ENCODE measurements at places on chromosomes 6 and 20. TPM values are rescaled to one million over a fixed set of nuclear protein-coding genes. Genes with fewer than 3 reads are reported as not detected.

Gene SEMG1
- not detected for polyA plus RNA-seq

Gene DDX43
- 0.21 TPM for polyA plus RNA-seq

Gene EMILIN3
- 0.17 TPM for polyA plus RNA-seq

Gene TM9SF4
- 75.6 TPM for polyA plus RNA-seq

Gene POPDC3
- polyA plus RNA-seq, result 29.1 TPM

Gene CLPSL2
- polyA plus RNA-seq, result not detected

Gene CD109
- 31.2 TPM for polyA plus RNA-seq

Data from AG04450 (cell line).